ENCODE measurements at places on chromosomes 6 and 20.

DNA sequence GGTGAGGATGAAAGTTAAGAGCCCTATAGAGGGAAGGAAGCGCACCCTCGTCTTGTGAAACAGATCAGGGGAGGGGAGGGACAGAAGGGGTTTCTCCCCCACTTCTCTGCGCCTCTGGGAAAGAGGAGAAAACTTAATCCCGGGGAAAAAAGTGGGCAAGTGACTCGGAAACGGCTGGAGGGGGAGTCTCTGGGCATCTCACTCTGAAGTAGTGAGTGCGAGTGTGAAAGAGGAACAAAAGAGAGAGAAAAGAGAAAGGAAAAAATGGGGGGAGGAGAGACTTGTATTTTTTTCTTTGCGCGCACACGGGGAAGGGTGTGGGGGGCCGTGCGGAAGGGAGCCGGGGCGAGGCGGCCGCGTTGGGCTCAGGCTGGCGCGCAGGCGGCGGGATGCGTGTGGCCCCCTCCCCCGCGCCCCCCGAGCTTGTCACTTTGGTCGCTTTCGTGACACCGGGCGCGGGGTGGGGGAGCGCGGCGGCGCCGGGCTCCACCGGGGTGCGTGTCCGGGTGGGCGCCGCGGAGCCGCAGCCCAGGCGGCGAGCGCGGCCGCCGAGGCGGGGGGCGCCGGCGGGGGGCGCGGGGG, 454 bp downstream of the L3MBTL3 start:
- DNase-seq = no peak

GRCh38 chr20:9330151-9330550, 184.2 kb upstream of the LAMP5 start:
- DNase-seq = no peak

GRCh38 chr6:82144007-82144851, 103.3 kb downstream of the IBTK start:
- DNase-seq = peak; percentile 10

DNA sequence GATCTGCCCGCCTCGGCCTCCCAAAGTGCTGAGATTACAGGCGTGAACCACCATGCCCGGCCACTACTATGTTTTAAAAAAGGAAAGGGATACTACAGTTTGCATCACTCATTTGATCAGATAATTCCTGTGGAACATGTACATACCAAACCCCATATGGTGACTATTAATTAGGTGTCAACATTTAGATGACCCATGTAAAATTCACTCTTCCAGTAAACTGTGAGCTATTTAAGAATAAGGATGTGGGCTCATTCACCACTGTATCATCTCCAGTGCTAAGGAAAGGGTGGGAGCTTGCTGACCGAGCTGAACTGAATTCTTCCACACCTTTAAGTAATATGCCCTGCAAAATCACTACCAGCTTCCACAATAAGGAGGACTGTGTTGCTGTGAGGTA, 127.5 kb downstream of the BTBD9 start:
- DNase-seq = no peak

- DNase-seq = no peak
Measured at GRCh38 chr20:3563548-3564177, 92.8 kb downstream of the ATRN start.

- no peak for DNase-seq
Measured at GRCh38 chr6:17836293-17836692, 129.6 kb upstream of the NUP153 start.

DNA sequence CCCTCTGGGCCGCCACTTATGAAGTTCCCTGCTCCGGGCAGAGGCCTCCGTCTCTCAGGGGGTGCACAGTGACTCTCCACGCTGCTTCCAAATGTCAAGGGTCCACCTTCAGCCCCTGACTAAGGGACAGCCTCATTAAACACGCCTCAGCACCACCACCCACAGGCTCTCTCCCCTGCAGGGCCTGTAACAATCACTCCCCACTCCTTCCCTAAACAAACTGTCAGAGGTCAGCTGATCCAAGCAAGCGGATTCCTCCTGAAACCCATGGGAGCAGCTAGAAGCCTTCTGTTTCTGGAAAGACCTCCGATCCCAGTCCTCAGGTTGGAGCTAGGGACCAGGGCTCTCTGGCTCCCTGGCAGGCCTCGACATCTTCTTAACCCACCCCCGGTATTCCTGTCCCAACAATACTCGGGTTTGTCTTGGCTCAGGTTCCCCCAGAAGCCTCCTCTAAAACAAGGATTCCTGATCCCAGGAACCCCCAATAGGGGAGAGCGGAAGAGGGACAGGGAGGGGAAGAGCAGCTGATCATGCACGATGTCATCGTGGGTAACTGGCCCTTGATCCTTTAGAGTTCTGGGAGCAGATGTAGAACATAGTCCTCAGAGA, 181.0 kb downstream of the ZNF217 start:
- no peak for DNase-seq

DNA sequence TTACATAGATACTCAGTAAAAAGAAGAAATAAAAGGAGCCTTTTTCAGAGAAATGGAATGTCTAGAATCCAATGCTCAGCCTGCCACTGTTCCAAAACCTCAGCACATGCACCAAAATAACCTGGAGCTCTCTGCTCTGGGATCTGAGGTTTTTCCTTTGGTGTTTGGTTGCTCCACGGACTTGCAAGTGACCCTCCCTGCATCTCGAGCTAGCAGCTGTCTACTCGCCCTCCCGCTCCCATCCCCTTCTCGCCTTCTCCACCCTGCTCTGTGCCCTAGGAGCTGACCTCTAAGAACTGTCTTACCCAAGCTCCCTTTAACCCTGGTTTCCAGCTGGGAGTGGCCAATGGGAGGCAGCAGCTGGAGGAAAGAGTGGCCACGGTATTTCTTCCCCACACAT, 35.1 kb upstream of the FAM210B start:
- no peak for DNase-seq

- no peak for DNase-seq
Measured at GRCh38 chr20:10288421-10288820, 69.8 kb downstream of the SNAP25 start.

DNA sequence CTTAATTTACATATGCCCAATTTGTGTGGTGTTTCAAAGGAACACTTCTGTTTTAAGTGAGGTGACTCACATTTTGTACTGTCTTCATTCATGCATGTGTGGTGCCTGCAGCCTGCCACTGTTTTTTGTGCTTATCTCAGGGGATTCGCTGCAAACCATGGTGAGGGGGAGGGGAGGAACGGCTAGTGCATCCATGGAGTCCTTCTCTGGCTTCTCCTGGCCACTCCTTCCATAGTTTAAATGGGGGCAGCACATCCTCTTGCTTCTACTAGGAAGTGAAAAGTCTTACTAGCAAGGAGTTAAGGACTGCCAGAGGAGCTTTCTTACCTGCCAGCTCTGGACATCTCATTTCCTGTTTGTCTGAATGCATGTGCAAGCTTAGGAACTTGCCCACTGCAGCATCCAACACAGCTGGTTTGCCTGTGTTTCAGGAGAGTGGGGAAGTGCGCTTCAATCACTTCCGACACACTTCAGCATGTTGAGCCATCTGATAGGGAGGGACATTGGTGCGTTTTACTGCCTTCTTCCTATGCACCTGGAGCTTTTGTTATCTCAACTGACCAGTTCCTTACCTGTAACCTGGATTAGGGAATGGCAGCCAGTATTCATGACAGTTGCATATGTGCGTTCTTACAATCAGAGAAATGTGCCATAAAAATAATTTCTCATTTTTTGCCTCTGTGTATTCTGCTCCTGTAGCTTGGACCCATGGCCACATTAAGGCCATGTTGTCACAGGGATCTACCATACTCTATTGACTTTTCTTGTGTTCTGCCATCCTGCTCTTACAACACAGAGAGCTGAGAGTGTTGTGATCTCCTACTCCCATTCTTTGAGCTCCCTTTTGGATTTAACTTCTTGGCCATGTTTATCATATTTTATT, 211.3 kb downstream of the ARID1B start:
- peak; percentile 60 for DNase-seq
